Activated naive CD4-positive, alpha-beta T cell treated with anti-CD3 and anti-CD28 coated beads, Interleukin-2, amount 50 U/mL, for 72 hours (primary cell): ENCODE measurements at places on chromosomes 3 and 15. TPM values are rescaled to one million over a fixed set of nuclear protein-coding genes. Genes with fewer than 3 reads are reported as not detected.

Gene USF3
- 14.0 TPM for total RNA-seq

Gene SPINT1
- total RNA-seq: 10.0 TPM

Gene NAA50
- 109 TPM for total RNA-seq

Gene ZBED2
- total RNA-seq: 517 TPM

Gene NMNAT3
- total RNA-seq: 7.3 TPM

Gene PLSCR4
- not detected for total RNA-seq

Gene CDC25A
- 29.0 TPM for total RNA-seq

Gene LINGO1
- not detected for total RNA-seq

Gene ADAMTSL3
- not detected for total RNA-seq

Gene BCHE
- not detected for total RNA-seq

DNA sequence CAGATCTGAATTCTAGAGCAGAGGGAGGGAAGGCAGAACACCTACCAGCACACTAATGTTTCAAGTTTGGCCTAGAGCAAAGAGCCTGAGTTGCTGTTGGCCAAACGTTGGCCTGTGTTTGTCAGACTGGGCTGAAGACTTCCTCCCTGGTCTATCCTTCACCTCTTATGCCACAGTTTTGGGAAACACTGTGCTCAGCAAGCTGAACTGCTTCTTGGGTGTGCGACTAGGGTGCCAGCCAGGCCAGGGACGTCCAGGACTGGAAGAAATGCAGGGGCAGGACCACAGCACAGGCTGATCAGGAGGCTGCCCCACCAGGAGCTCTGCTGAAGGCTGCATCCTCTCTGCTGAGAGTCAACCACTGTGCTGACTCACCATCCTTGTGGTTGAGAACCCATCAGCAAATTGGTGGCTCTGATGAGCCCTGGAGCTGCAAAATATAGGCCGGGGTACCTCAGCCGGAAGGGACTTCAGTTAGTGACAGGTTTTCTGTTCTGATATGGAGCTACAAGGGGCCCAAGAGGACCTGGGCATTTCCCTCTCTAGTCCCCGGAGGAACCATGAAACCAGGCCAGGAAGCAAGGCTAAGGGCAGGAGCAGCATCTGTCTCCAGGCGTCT lies 131.6 kb upstream of the RASGRP1 start:
- peak; percentile 61 for DNase-seq

DNA sequence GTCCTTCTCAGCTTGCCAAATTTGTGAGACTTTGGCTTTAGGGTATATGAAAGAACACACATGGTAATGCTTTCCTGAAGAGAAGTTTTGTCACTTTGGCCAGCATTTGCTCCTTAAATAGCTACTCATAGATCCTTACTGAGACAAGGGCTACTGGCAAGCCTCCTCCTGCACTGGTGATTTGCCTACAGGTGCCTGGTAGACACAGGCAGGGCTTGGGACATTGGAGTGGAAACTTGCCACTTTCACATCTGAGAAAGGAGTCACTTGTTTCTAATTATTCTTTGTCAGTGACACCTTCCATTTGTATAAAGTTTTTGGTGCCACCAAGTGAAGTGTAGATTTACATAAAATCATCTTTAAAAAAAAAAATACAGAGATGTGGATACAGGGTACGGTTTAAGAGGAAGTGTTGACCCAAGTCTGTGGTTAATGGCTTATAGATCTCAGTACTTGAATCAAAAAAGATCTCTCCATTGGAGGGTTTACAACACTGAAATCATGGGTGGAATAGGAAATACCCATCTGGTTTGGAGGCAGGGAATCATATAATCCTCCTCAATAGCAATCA lies 132.8 kb upstream of the GADL1 start:
- DNase-seq: no peak

DNA sequence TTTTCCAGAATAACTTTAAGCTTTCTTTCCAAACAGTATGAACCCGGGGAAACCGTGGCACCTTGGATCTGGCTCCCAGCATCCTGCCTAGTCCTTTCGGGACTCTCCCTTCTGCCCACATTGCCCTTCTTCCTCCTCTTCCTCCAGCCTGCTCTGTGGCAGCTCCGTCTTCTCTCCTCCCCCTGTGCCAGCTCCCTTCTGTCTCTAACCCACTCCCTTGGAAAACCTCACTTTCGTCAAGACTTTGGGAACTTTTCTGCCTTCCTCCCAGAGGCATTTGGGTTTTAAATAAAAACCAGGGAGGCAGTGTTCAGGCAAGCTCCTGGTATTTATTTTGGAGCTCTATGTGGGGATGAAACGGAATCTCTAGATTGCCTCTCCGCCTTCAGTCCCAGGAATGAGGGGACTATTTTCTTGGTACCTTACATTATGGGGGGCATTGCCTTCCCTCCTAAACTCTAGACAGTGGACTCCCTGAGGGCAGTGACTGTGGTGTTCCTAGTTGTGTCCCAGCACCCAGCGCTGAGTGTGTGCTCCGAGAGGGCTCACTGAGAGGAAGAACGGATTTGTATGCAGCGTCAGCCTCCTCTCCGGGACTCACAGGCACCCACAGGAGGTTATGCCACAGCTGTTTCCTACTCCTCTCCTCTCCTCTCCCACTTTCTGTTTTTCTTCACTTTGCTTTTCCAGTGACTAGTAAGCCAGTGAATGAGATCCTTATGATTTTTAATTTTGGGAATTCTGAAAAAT lies 105.4 kb upstream of the MRPS22 start:
- DNase-seq: no peak

DNA sequence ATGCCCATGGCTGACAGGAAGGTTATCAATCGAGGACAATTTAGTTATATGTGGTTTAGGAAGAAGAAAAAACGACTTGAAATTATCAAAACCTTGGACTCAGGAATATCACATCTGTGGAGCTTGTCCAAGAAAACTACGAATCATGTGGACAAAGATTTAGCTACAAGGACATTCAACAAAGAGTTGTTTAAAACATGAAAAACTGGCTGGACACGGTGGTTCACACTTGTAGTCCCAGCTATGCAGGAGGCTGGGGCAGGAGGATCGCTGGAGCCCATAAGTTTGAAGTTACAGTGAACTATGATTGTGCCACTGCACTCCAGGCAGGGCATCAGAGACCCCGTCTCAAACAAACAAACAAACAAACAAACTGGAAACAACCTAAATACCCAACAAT lies 142.4 kb downstream of the MAGI1 start:
- DNase-seq: no peak

DNA sequence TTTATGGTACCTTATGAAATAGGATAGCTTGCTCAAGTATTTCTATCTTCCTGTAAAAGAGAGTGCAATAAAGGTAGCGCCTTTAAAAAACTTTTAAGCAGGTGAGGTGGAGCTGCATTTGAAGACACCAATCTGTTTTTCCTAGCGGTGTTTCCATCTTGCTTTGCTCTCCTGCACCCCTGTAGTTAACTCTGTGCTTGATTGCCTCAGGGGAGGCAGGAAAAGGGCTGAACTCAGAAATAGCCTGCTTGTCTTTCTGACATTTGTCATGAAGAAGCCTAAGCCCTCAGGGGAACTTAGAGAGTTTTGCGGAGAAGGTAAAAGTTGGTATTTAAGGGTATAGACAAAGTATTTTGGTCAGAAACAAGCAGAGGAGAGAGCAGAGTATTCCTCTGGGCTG lies 63.0 kb upstream of the TPRG1 start:
- no peak for DNase-seq

DNA sequence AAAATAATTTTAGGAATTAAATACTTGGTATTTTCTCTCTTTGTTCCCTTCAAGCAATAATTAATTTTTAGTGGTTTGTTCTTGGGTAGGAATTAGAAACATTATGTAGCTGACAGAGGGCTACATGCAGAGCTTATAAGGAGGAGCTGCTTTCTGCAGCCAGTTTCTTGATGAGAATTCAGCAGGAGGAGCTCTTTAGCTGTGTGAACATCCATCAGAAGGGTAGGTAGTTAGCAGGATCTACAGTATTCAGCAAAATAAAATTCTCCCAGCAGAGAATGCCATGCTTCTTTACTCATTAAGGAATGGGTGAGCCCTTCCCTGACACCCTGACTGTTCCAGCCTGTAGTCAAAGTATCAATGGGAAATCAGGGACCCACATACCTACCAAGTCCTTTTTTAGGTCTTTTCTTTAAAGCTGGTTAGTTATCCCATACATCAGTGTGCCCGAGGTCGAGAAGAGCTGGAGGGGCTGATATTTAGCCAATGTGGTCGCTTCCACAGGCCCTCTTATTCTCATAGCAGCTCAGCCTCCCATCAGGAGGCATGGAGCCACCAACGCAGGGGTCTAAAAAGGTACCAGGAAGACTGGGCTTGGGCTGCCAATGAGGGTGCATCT lies 54.0 kb downstream of the KCNAB1 start:
- DNase-seq: no peak

GRCh38 chr3:72444656-72445223 lies 403.5 kb downstream of the SHQ1 start:
- DNase-seq: no peak

DNA sequence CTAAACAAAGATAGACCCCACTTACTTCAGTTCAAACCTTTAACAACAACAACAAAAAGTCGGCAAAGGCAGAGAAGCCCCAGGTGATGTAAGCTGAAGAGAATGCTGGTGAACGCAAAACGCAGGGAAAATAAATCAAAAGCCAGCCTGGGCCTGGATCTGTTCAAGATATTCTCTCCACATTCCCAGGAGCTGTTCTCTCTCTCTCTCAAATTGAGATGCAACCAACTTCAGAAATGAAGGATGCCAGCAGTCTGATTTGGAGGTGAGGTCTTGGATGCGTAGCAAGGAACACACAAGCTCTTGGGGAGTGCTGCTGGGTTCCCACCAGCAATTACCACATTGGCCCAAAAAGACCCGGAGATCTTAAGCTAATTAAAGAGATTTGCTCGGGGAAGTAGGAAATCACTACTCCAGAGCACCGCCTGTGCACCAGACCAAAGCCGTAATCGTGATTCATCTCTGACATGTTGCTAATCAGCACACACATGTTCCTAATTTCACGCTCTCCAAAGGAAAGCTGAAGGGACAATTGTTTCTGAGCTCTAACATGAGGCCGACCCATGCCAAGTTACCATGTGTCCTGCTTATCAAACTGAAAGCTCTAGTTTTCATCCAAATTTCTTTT lies 37.1 kb downstream of the IL17RD start:
- no peak for DNase-seq

GRCh38 chr3:161117646-161118045 lies 12.5 kb upstream of the B3GALNT1 start:
- DNase-seq: no peak

- no peak for DNase-seq
Measured at GRCh38 chr3:73687106-73688004, 62.6 kb upstream of the PDZRN3 start.

GRCh38 chr15:47349179-47349578 lies 368.1 kb upstream of the SEMA6D start:
- DNase-seq: no peak

GRCh38 chr15:66423149-66423548 lies 36.4 kb downstream of the MAP2K1 start:
- no peak for DNase-seq

DNA sequence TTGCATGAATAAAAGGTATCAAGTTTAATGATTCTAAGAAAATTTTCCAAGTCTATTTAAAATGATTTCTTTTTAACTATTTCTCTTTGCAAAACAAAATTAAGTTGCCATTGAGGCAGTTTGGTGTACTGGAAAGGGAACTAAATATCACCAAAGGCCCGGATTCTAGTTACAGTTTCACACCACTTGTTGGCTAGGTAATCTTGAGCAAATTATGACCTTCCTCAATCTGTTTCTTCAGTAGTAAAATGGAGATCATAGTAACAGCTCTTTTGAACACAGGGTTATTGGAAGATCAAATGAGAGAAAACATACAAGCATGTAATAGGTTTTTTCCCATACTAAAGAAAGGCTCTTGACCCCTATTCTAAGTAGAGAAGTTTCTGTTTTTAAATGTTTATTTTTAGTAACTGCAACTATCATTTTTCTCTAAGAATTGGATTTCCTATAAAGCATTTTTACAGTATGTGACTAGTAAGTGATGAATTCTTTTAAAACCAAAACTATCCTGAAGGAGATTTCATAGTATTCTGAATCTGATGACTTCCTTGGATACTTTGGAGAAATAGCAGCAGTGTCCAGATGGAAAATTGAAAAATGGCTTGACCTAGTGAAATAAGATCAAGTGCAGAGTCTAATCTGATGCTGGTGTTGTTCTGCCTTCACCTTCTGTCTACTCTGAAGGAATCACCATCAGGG lies 15.7 kb downstream of the SCAANT1 start:
- DNase-seq: no peak

- DNase-seq: no peak
Measured at GRCh38 chr3:7658294-7658693, 797.4 kb downstream of the GRM7 start.

- no peak for DNase-seq
Measured at GRCh38 chr15:61916104-61916503, 144.1 kb downstream of the VPS13C start.

- DNase-seq: no peak
Measured at GRCh38 chr3:172181932-172182586, 142.7 kb downstream of the FNDC3B start.
